ENCODE measurements at places on chromosomes 7 and 10.

DNA sequence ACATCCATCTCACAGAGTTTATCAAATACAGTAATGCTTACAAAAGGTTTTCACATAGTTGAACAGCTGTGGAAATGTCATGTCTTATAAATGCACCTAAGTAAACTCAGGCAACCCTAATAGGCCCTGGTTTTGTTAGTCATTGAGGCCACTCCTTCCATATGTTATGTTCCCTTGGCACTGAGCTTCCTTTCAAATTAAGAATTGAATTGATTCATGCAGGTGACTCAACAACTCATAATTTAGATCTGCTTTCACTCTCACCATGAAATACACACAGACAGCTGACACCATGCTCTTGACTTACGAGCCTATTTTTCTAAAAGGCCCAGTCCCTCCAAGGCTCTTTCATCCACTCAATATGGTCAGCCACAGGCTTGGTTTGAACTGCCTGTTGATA lies 476.9 kb downstream of the KCNMA1 start:
- DNase-seq: no peak

DNA sequence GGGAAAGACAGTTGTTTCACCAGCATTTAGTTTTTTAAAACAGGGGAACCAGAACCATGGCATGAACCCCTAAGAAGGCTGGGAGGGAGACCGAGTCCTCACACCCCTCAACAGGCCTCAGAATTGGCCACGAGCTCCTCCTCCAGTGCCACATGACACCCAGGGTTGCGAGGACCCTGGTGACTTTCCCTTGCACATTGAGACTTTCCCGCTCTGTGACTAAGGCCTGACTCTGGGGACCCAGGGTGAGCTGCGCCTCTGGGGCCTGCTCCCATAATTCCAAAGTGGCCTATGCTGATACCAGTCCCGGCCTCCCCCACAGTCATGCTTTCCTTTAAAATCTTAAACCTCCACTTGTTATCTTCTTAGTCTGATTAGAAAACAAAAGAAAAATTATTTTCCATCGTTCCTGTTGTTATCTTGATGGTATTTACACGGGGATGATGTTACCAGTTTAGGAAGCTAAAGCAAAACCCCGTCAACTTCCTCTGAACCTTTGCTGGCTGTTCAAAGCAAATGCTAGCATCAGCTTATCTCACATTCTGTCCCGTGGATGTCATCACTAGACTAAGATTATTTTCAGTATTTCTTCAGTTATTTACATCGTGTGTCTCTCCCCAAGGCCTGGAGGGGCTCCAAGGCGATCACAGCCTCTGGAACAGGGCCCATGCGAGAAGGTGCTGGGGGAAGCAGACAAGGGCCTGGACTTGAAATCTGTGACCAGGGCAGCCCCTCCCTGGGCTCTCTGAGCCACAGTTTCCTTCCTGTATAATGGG lies 42.1 kb downstream of the FAM53B start:
- no peak for DNase-seq

DNA sequence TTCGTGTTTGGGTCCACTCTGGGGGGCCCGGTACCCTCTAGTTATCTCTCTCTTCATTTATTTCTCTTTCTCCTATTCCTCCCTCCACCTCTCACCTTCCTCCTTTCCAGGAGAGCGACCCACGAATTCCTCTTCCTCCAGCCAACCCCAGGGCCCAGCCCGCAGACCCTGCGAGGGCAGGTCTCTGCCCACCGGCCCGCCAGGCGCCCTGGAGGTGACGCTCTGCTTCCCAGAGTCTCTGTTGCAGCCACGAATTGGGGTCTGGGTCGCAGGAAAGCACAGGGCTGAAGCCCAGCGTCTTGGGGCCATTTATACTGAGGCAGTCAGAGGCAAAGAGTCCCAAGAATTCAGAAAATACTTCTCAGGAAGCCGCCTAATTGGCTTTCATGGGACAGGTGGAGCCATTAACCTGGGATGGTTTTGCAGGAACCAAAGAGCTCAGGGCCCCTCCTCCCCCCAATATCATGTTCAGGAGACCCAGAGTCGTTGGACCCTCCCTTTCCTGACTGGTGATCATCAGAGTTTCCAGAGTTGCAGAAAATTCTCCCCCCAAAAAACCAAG lies 2.7 kb upstream of the EN2 start:
- DNase-seq: no peak

DNA sequence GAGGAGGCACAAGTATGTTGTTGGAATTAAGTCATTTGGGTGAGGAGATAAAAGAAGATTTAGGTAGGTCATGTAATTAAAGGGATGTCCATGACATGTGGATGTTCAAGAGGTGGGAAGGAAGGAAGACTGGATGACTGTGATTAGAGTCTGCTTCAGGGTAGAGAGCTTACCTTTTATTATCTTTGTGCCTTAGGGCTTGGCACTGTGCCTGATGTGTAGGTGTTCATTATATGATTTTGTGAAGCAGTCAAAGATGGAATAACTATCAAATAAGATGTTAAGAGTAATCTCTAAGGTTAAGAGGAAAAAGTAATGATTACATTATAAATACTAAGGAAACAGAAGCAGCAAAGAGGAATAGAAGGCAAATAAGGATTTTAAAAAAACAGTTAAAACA lies 97.8 kb downstream of the CDK14 start:
- DNase-seq: no peak

DNA sequence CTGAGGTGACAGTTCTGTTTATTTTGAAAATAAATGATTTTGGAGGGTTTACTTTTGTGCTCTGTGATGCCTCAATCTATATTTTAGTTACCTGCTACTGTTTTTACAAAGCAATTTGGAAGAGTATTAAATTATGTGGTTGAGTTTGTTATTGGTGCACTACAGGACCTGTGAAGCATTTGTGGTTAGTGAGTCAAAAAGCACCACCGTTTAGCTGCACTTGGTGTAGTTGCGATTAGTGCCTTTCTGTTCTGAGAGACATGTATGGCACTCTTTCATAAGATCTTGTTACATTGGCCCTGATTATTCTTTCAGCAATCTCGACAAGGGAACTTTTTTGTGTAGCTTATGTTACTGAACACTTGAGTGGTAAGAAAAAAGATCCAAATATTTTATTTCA lies 132.2 kb downstream of the BBS9 start:
- no peak for DNase-seq

- DNase-seq: no peak
Measured at GRCh38 chr10:48567346-48567745, 37.5 kb downstream of the ARHGAP22 start.

DNA sequence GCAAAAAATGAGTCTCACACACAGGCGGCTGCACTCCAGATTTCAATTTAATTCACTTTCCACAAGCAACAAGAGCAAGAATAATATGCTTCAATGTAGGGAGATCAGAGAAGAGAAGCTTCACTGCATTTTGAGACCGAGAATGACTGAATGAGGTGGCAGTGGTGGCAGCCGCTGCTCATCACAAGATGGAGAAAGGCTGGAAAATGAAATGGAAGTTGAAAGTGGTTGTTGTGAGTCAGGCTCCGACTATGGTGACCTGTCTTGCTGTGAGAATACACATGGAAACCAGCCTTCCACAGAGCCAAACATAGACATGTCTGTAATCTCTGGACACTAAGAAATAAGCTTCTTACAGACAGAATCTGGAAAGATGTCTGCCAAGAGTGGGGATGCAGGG lies 499.6 kb upstream of the LRRN3 start:
- DNase-seq: no peak

GRCh38 chr7:156898938-156899337 lies 6.0 kb upstream of the LMBR1 start:
- no peak for DNase-seq

DNA sequence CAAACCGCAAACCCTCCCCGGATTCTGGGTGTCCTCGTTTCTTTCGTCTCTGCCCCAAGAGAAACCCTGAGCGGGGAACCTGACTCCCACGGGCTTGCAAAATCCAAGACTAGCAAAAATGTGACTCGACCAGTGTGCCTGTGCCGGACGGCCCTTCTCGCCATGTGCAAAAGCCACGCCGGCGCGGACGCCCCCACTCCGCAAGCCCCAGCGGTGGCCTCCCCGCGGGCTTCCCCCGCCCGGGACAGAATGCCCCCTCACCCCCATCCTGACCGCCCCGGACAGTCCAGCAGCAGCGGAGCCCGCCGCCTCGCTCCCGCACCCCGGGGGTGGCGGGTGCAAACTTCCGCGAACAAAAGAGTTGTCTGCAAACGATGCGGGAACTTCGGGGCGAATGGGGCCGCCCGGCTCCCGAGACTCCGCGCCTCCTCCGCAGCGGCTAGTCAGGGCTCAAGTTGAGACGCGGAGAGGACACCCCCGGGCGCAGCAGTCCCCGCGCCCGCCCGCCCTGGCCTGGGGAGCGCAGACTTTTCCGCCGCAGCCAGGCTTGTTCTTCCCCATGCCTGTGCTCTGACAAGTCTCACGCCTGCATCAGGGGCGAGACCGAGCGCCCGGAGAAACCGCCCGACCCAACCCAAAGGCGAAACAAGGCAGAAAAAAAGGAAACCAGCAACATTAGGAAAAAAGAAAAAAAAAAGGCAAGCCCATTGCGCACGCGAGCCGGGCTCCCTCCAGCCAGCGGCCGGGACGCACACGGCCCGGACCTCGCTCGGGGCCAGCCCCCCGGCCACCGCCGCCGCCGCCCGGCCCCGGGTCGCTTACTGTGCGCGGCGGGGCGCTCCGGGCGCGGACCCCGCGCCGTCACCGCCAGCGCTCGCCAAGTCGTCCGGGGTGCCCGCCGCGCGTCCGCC lies 732 bp downstream of the FAM53B start:
- no peak for DNase-seq

DNA sequence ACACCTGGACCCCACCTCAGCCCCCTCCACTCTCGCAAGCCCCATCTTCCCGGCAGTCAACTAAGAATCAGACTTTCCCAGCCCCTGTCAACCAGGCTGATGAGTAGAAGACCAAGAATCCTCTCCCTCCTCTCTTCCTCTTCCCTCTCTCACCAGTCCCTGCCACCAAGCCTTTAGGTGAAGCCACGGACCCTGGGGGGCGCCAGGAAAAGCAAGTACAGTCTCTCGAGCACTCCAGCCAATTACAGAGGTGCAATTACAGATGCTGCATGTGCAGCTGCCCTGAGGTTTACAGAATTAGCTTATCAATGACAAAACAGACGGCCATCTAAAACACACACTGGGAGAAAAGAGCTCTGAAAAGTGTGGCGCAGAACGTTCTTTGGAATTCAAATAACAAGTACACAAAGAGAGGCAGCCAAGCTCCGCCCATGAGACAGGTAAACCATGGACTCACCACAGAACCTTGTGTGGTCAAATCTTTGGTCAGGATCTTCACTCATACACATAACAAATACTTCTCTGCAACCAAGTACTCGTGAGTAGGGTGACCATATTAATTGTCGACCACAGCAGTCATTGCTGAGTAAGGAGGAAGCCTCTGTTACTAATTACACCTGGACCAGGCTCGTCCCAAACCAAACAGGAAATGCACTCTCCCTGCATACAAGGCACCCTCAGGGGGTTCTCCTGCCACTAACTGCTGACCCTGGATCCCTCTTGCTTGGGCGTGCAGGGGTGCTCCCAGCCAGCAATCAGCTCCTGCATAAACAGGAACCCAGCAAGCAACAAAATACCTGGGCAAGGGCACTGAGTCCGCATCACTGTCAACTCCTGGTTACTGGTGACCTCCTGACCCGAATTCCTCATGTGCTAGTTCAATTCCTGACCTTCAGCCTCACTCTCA lies 189.2 kb downstream of the FAM107B start:
- DNase-seq: no peak

GRCh38 chr7:41574377-41574776 lies 128.5 kb downstream of the INHBA start:
- DNase-seq: no peak

DNA sequence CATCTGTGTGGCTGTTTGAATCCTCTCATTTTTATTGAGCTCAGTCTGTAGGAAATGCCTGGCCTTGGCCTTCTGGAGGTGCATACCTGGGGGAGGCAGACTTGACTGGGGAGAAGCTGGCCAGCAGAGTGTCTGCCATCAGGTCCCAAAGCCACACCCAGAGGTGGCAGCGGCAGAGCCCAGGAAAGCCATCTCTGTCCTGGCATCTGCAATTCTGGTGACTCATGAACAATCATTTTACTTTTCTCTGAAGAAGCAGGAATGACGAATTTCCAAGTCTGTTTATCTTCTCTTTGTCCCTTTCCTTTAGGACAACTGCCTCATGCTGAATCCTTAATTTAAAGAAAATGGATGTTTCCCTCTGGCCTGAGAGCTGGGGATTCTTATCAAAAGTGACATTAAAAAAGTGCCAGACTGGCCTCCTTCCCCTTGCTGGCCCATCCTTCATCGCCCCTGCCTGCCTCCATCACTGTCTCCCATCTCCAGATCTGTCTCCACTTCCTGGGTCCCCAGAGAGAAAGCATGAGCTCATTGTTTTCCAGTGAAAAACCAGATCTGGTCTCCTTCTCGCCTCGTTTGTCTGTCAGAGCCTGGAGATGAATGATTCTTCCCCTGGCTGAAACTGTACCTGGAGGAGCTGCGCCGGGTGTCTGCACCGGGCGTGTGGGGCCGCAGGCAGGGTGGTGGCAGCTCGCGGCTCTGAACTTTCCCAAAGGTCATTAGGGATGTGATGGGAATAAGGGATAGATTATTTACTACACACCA lies 124.5 kb downstream of the TMEM178B start:
- DNase-seq: no peak

DNA sequence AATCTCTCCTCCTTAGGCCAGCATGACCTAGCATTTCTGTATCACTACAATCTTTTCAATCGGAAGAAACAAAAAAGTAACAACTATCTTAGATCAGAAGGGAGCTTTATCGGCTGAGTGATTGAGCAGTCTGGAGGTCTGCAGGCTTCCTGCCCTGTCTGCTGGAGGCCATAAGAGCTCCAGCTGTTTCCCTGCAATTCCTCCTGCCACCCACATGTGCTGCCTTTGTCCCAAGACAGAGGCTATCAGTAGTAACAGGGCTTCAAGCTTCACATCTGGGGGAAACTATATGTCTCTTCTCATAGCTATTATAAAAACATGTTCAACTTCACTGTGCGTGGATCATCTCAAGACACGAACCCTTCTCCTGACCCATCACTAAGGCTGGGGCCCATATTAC lies 70.1 kb upstream of the VWC2 start:
- DNase-seq: no peak

- DNase-seq: no peak
Measured at GRCh38 chr10:68423522-68423921, 16.4 kb upstream of the RUFY2 start.

DNA sequence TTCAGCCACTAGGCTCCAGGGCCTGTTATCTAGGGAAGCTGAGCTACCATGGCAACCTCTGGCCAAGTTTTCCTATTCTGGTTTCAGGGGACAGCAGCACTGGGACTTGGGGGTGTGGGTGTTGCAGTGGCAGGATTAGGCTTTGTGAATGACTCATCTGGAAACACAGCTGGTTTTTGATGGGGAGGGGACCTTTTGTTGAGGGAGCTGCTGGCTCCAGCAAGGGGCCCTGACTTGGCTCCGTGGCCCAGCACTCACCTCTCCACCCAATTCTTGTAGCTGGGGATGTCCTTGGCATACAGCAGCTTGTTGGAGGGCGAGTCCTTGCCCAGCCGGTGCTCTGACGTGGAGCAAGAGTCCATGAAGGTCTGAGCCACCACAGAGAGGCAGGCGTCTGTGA lies 435.9 kb downstream of the PLXNA4 start:
- DNase-seq: no peak

Measured in cerebellar nuclear complex (tissue), 1 donor.